Effector memory CD4-positive, alpha-beta T cell (primary cell): ENCODE measurements at places on chromosomes 2 and 18.

- DNase-seq: no peak
Measured at GRCh38 chr2:173373290-173373689, 18.6 kb downstream of the CDCA7 start.

DNA sequence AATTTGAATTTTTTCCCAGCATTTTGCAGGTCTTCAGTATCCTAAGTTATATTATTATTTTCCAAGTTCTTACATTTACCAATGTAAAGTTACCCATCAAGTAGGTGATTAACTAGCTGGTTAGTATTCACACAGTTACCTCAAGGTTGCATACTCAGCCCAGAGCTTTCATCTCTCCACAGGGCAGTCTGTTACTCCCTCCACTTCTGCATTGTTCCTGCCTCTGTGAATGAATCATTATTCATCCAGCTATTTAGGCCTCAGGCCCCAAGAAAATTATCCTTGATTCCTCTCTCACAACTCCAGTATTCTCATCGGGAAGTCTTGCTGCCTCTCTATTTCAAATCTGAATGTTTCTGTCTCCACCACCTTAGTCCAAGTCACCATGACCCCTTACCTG is 92.2 kb downstream of the SMC6 start:
- DNase-seq: no peak

- no peak for DNase-seq
Measured at GRCh38 chr2:23519334-23519651, 134.3 kb downstream of the KLHL29 start.

GRCh38 chr2:56230156-56230555 is 46.4 kb downstream of the CCDC85A start:
- no peak for DNase-seq

- no peak for DNase-seq
Measured at GRCh38 chr18:32276906-32277305, 87.1 kb downstream of the MEP1B start.

DNA sequence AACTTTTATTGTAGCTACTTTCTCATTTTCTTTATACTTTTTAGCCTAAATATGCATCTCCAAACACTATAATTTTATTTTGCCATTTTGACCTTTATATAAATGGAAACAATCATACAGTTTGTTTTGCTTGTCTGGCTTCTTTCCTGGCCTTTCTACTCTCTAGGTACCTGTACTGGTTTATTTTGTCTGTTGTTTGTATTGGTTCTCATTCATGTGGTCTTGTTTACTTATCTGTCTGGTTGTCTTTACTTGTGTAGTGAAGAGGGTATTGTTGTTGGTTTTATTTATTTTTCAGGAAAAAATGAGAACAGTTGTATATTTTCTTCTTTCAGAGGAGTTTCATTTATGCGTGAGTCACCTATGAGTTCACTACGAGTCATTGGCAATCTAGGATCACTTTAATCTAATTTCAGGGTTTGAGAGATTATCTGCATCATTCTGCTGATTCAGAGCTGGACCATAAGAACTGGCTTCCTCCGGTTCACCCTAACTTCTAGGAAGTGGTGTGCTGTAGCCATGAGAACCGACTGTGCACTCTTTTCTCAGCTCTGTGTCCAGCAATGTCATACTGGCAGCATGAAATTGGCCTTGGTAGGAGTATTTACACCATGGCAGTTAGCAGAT is 33.1 kb upstream of the HDAC4 start:
- no peak for DNase-seq

- DNase-seq: no peak
Measured at GRCh38 chr2:31079665-31080064, 58.6 kb downstream of the GALNT14 start.

DNA sequence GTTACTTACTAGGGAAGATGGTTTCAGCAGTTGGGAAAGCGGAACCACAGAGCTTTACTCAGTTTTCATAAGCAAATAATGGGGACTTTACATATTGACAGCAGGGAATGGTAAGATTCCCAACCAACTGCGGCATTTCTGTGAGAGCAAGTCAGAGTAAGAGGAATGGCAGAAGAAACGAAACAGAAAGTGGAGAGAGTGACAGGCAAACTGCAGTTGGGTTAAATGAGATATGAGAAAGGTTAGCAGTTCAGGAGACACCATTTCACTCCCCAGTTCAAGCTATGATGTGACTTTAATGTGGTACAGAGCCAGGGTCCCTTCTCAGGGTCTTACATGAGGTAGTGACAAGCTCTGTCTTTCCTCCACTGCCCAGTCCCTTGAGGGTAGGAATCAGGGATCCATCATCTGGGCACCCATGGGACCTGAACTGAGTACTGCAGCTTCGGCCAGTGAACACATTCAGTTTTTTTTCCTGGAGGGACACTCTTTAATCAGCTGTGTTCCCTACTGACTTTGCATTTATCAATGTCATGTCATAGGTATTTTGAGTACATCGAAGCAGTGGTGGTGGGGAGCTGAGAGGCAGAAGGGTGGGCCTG is 33.0 kb upstream of the GREB1 start:
- no peak for DNase-seq

DNA sequence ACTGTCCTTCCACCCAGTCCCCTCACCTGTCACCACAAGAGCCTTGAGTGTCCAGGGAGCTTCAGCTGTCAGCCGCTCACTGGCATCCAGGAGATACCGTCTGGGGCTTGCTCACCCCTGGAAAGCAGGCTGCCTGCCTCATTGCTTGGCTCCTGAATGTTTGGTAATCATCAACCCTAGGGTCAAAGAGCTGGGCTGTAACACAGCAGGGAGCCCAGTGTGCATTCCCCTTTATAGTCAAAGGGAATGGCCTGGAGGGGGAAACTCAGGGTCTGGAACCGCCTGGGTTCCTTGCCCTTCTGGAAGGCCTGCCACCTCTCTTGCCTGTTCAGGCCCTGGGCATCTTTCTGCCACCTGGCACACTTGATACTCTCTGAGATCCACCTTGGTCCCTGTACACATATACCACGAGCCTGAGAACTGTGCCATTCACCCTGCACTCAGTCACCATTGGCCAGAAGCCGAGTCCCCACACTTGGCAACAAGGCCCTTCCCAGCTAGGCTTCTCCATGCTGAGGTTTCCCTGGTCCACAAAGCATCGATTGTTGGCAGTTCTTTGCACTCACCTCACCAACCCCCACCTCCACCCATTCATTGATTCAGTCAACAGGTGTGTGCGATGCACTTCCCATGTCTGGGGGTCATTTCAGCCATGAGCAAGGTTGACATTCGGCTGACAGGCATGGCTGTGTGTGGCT is 35.0 kb downstream of the TPRKB start:
- no peak for DNase-seq

DNA sequence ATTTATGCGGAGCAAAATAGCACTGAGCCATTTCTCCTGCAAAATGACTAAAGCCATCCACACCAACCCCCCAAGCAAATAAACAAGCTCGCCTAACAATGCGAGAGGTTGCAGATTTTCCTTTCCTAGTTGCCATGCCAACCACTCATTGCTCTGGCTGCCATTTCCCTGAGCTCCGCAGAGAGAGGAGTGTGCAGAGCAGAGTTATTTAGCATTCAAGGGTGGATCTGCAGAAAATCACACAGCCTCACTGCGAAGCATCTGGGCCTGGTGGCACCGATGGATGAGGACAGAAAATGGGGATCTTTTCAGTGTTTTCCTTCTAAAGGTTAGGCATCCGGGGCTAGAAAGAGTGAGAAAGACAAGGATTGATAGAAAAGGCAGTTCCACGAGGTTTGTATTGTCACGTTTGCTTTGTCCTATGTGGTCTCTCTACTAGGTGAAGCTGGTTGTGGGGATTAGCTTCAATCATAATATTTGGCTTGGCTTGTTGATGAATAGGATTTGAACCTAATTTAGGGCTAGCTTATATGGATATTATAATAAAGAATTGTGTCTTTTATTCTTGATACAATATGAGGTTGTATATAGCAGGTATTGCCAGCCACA is 110.2 kb upstream of the UNC80 start:
- no peak for DNase-seq

- DNase-seq: no peak
Measured at GRCh38 chr2:142165790-142166189, 35.0 kb upstream of the LRP1B start.

DNA sequence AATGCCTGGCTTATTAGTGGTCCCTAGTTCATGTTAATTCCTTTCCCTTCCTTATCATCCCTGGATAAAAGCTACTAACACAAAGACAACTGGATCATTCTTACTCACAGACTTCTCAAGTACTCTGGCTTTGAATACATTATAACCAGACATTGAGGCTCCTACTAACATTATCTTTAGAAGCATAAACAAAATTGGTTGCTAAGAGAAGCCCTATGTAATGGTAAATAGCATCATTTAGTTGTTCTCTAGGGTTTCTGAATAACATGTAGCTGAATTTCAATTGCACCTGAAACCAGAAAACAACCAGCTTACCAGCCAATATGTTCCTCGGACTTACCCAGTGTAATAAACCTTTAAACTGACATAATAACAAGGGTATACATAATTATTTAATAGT is 114.1 kb upstream of the NCKAP5 start:
- no peak for DNase-seq

DNA sequence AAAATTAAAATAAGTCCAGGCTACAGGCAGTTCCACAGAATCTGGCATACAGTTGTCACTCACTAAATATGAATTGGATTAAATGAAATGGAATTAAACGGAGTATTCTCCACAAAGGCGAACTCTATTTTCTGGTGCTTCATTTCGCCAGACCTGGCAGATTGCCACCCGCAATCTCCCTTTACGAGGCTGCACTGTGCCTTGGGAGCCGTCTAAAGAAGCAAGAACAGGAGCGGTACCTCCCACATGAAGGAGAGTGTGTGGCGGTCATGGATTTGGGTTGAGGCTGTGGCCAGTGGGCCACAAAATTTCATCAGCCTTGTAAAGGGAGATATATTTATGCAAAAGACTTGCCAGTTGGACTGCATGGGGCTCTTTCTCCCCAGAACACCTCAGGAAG is 151.0 kb downstream of the OSR1 start:
- DNase-seq: no peak

DNA sequence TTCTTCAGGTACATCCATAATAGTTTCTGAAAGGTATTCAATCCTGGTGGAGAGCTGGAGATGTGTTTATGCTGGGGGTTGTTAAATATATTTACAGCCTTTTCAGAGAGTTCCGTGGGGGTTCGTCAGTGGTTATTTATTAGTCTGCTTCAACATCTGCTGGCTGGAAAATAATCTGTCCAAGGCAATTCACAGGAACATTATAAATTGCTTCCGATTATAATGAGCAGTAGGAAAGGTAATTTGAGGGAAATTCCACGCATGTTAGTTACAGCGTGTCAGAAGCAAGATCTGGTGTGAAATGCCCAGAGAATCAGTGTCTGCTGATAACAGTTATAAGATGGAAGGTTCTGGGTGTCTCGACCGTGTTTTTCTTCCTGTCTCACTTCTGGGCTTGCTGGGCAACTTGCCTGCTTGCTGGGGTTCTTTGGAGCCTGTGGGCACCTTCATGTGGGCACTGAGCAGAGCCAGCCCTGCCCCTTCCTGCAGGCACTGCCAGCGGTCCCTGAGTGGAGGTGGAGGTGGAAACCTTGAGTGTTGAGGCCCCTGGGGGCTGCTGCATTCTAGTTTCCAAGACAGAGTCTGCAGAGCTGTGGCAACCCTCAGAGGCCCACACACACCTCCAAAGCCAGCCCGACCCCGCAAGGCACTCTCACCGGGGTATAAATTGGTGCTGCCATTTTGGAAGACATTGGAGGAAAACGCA is 185.7 kb downstream of the FAM210A start:
- DNase-seq: no peak
